ENCODE measurements at places on chromosomes 16 and 17.
A peak's percentile ranks its signal among the peaks of the same experiment; 100 is the strongest.

DNA sequence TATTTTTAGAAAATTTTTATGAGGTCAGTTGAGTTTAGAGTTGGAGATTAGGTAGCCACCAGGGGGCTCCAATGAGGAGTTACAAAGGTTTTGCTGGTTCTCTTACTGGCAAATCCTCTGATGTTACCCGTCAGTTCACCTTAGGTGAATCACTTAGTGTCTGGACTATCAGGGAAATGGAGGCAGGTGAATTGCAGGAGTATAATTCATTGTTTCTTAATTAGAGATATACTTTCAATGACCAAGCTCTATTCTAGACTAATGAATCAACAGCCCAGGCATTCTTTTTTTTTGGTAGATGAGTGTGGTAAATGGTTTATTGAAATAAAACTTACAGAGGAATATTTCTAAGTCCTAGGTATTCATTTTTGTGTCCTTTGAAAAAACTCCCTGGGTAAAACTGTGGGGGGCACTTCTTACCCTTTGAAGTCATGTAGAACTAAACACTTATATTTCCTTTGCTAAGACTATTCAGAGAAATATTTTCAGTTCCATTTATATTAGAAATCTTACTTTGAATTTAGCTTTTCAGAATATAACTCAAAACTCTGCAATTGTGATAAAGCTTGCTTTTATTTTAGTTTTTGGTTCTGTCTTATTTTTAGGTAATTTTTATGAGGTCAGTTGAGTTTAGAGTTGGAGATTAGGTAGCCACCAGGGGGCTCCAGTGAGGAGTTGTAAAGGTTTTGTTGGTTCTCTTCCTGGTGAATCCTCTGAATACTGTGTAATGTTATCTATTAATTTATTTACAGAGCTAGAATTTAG, 17.7 kb downstream of the PSMD11 start:
- no peak for DNase-seq

- DNase-seq, result no peak
Observed at GRCh38 chr16:30104492-30104891, 8.5 kb upstream of the YPEL3 start.

- no peak for DNase-seq
Observed at GRCh38 chr17:38741921-38742410, 6.2 kb downstream of the PCGF2 start.

DNA sequence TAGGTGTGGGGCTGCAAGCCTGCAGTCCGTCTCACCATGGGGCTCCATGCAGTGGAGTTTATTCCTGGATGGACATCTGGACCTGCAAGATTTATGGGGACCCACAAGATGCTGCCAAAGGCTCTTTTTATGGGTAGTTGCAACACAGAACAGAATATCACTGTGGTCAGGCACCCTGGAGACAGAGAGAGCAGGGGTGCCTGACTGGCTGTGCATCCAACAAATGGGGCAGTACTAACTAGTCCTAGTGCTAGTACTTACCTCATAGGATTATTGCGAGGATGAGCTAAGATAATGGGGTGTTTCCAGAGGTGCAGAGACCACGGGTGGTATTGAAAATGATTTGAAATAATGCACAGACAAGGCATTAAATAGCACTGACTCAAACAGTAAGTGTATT, 42.4 kb upstream of the MMP2 start:
- no peak for DNase-seq

DNA sequence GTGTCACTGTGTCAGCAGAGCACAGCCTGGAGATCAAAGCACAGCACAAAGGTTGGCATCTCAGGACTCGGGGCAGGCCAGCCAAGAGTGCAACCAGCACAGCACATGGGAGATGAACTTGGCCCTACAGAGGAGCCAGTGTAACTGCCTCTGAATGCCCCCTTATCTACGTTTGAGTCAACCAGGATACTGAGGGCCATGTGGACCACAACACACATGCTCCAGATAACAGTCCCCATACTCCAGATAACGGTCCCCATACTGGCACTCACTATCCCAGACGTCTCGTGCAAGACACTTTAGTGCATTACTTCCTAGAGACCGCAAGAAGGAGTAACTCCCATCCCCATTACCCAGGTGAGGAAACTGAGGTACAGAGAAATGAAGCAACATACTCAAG, 88.2 kb downstream of the XYLT1 start:
- no peak for DNase-seq

DNA sequence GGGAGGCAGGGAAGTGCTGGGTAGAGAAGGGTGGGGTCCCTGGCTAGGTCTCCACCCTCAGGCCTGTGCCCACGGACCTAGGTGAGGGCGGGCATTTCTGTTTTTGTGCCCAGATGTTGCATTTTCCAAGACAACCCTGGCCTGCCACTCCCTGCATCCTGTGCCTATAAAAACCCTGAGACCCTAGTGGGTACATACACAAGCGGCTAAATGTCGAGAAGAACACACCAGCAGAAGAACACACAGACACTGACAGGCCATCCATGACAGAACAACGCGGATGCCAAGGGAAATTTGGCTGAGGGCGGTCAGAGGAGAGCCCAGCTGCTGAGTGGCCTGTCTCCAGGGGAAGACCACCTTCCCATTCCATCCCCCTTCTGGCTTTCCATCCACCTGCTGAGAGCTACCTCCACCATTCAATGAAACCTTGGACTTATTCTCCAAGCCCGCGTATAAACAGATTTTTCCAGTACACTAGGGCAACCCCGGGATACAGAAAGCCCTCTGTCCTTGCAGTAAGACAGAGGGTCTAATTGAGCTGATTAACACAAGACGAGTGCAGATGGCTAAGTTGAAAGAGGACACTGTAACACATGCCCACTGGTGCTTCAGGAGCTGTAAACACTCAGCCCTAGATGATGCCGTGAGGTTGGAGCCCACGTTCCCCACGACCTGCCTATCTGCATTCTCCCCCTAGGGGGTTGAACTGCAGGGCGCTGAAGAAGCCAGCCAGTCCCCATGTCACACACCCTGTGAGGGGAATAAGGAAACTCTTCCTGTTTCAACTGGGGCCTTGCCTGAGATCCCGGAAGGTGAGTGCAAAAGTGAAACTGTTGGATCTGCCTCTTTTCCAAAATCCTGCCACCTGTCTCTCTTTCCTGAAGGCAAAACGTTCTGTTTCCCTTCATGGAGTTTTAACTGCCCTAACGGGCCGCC, 147.2 kb upstream of the COX10 start:
- no peak for DNase-seq

GRCh38 chr17:35900708-35901480, 20.7 kb upstream of the CCL5 start:
- DNase-seq, result no peak

DNA sequence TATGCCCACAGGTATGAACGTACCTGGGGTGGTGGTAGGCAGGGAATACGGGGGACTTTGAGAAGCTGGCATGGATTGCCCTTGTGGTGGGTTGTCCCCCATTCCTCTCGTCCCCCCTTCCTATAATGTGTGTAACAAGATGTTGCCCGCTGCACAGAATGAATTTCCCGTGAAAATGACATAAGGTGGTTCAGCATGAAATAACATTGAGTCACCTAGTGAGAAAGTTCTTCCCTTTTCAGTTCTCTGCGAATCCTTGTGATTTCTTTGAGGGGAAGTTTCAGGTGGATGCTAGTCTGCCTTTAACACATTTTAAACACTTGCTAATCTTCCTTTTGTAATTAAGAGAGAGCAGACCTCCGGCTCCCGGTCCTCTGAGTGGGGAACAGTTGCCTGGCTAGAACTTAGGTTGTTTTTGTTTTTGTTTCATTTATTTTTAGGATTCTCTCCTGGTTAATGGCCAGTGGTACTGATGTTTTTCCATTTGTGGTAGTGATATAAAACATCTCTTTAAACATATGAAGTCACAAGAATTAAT, 58.9 kb downstream of the RAP1GAP2 start:
- no peak for DNase-seq

GRCh38 chr17:45150911-45151809, 2.9 kb downstream of the HEXIM1 start:
- DNase-seq, result no peak

DNA sequence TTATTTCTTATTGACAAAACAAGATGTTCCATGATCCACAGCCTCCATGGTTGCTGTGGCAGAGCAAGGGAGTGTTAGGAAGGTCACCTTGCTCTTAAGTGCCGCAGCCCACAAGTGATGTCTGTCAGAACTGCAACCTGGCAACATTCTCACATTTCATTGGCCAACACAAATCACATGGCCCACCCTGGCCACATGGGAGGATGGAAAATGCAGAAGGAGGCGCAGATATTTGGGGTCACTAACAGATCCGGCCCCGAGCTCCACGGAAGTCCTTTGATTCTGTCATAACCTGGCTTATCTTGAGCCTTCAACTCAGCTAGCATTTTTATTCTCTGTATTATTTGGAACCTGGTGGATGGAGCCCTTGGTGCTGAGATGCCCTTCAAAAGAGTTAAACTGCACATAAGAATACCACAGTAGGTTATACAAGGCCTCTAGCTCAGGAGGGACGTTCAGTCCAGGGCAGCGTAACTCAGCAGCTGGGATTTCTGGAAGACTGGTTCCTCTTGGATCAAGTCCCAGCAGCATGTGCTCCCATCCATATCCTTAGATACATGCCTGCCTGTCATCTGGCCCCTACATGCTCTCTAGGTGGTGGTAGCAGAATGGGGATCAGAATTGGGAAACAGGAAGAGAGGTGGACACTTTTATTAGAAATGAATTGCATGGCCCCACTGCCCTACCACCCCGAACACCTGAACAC, 508.1 kb downstream of the HAPSTR1 start:
- DNase-seq, result no peak

DNA sequence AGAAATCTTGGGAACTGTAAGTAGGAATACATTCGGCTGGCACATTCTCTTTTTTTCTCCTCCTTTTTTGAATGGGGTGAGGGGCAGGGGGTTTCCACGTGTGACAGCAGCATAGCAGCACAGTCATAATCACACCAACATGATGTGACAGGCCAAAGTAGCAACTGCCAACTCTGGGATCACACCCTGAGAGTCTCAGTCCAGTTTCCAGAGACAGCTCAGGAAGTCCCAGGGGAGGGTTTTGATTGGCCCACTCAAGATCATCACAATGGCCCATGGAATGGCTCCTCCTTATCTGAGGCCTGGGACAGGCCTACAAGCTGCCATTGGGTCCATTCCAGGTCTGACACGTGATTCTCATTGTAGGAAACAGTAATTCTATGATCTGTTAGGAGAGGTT, 207.1 kb upstream of the ASIC2 start:
- DNase-seq, result no peak

GRCh38 chr16:65222536-65222935, 100.7 kb upstream of the CDH11 start:
- no peak for DNase-seq

DNA sequence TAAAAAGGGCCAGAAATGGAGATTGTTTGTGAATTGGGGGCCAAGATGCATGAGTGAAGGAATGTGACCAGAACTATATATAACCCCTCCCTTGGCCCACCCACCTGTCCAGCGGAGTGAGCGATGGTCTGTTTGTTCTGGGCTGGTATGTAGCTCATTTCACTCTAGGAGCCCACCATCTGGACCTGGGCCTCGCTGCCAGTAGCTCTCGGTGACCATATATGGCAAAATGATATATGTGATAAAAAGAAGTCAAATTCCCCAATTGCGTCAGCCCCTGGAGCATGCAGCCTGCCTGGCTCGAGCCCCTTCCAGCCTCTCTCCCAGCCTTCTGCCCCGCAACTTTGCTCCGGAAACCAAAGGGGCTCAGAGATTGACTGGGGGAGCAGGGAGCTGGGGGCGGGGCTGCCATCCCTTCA, 47.3 kb downstream of the CCDC42 start:
- DNase-seq, result no peak

DNA sequence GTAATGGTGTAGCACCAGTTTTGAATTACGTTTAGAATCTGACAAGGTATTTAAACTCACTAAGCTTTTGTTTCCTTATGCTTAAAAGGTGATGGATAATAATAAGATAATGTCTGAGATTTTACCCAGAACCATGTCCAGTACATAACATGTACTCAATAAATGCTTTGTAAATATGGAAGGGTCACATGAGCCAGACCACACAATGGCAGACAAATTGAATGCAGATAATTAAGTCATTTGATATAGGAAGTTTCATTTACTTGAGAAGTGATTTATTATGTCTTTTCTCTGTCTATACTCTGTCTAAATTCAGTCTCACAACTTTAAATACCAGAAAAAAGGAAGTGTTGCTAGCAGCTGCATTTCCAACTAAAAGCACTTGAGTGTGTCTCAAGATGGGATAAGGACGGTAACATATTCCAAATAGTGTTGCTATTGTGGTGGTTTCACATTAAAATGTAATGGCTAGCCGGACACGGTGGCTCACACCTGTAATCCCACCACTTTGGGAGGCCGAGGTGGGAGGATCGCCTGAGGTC, 52.5 kb upstream of the DHX40 start:
- DNase-seq, result no peak

DNA sequence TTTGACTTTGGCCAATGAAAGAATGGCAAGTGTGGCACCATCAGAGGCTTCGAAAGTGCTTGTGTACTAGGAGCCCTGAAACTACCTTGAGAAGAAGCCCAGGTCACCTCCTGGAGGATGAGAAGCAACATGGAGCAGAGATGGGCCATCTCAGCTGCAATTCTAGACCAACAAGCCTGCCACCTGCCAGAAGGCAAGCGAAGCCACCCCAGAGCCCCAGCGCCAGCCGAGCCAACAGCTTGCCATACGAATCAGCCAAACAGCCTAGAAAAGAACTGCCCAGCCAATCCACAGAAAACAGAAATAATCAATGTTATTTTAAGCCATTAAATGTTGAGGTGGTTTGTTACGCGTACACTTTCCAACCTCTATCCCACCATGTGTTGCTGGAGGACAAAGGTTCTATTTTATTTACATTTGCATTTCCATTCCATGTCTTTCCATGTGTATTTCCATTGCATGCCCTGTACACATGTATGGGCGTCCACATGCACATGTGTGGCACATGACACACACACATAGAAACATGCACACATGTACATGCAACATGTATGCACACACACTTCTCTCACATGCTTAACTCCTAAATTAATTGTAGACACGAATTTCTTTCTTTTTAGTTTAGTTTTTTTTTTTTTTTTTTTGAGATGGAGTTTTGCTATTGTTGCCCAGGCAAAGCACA, 144.3 kb upstream of the TNRC6C start:
- DNase-seq, result no peak

GRCh38 chr17:37047631-37048104, 98.9 kb downstream of the AATF start:
- peak; percentile 52 for DNase-seq

All from AG09319 (cell line).